Lung microvascular endothelial cell (primary cell): ENCODE measurements at places on chromosomes 11 and 22. TPM values are rescaled to one million over a fixed set of nuclear protein-coding genes. Genes with fewer than 3 reads are reported as not detected.

DNA sequence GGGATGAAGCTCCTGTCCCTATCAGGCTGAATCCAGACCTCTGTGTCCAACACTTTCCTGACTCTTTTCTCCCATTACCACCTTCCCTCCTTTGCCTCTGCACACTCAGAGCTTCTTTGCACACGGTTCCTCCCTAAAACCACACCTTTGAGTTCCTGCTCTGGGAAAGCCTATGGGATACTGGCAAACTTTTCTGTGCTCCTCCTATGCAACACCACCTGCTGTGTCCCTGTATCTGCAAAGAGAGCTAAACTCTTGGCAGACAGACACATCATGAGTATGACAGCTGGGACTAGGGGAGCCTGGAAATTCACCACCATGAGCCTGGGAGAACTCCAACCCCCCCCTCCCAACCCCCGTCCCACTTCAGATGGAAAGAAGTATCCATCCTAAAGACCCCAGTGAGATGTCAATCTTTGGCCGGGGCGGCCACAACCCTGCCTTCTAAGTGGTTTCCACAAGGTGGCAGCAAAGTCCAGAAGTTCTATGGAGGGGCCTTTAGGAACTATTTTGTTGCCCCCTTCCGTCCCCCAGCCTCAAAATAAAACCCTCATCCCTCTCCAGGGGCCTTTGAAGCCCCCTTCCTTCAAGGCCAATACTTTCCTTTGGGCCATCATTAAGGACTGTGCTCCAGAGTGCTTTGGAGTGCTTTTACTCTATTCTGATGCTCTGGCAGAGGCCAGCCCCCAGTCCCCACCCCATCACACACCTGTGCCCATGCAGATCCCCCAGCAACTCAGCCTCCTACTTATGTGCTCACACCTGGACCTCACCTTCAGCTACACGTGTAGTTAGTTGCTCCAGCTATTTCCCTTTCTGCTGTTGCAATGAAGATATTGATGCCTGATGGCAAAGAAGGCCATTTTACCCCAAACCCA lies 19.4 kb downstream of the HTR3A start:
- peak; percentile 11 for DNase-seq

- no peak for DNase-seq
These were observed 151.0 kb upstream of the B3GAT1 start for GRCh38 chr11:134562941-134563471.

BARX2 gene
- not detected in 2 replicates for total RNA-seq

GRCh38 chr11:92556431-92556830 lies 331.8 kb downstream of the FAT3 start:
- DNase-seq = no peak

DNA sequence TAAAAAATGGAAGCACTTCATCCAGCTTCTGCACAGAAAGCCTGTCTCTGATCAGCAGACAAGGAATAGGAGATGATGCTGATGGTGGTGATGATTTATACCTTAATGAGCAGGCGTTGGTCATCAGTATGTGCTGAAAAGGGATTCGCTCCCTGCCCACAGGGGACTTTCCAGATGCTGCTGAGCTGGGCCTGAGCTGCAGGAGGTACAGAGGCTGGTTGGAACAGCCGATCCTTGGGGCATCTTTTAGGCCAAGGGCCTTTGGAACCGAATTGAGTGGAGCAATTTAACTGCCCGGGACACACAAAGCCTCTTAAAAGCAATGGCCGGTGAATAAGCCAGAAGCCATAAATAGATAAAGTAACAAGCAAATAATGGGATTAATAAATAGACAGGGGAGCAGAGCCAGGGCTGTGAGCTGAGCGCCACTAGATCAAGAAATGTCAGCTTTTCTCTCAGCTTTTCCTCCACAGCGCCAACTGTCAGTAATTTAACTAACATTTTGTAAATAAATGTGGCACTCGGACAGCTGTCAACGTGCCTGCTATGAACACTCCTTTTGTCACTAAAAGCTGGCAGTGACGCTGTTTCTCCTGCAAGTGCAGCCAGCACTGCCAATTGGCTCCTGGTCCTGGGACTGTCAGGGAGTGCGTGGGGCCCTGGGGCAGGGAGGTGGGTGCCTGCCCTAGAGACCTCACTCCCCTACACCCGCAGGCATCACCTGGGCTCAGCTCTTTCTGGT lies 562.3 kb downstream of the NTM start:
- no peak for DNase-seq

RNF141 gene
- 41.2 and 49.0 TPM in 2 replicates for total RNA-seq

- no peak for DNase-seq
These were observed 112.7 kb downstream of the FAR1 start for GRCh38 chr11:13781153-13781552.

GRCh38 chr11:3231550-3231850 lies 717 bp downstream of the MRGPRE start:
- DNase-seq = no peak

TENM4 gene
- total RNA-seq = under 0.01 TPM in 1 of 2 replicates, not detected in the other

- no peak for DNase-seq
These were observed 40.9 kb upstream of the MYEOV start for GRCh38 chr11:69253028-69253427.

NECTIN1 gene
- 2.2 and 4.1 TPM in 2 replicates for total RNA-seq

DNA sequence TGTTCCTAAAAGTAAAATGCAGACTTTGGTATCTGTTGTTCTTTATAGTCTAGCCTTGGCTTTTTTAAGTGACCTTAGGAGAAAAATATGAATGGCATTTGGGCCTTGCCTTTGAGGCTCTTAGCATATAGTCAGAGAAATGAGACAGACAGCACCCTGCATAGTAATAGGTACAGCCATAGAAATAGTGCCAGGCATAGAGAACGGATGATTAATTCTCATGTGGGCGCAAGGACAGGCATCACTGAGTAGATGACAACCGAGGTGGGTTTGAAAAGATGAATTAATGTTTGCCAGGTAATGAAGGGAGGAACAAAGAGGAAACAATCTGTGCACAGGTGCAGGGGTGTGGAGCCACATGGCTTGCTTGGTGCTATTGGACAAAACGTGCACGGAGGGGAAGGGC lies 90.5 kb downstream of the BMAL1 start:
- DNase-seq = no peak

DNA sequence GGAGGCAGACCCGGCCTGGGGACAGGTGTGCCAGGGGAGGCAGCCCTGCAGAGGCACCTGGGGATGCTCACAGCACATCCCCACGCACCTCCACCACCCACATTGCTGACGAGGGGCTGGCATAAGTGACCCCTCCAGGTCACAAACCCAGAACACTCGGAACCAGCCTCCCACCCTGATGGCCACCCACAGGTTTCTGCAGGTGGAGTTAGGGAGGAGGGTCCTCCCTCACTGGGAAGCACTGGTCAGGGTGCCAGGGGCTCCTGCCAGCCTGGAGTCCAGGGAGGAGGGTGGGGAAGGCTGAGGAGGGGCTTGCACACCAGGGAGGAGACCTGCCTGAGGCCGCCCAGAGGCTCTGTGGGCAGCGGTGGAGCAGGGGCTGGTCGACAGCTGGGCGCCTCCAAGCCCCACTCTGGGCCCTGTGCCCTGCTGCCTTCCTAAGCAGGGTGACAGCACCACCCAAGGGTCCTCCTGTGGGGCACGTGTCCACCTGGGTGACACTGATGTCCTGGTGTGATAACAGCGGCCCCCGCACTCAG lies 51.0 kb upstream of the CARS1 start:
- no peak for DNase-seq

GRCh38 chr11:132256528-132257279 lies 886.3 kb downstream of the NTM start:
- no peak for DNase-seq

LRRC55 gene
- total RNA-seq = under 0.01 TPM in 2 replicates

CTSF gene
- 18.5 and 49.6 TPM in 2 replicates for total RNA-seq

DNA sequence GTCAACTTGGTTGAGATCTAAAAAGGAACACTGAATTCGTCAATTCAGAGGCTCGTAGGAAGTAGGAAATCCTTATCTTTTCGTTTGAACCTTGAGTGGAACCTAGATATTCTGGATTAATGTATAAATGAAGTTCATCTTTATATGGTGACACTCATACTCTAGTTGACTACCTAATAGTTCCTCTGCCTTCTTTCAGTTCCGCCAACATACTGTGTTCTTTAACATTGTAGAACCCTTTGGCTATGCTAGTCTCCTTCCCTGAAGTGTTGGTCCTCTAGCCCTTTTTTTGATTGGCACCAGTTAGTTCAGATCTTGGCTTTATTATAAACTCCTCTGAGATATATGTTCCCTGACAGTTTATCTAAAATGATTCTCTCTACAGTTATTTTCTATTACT lies 1.5 kb downstream of the ATM start:
- no peak for DNase-seq

DNA sequence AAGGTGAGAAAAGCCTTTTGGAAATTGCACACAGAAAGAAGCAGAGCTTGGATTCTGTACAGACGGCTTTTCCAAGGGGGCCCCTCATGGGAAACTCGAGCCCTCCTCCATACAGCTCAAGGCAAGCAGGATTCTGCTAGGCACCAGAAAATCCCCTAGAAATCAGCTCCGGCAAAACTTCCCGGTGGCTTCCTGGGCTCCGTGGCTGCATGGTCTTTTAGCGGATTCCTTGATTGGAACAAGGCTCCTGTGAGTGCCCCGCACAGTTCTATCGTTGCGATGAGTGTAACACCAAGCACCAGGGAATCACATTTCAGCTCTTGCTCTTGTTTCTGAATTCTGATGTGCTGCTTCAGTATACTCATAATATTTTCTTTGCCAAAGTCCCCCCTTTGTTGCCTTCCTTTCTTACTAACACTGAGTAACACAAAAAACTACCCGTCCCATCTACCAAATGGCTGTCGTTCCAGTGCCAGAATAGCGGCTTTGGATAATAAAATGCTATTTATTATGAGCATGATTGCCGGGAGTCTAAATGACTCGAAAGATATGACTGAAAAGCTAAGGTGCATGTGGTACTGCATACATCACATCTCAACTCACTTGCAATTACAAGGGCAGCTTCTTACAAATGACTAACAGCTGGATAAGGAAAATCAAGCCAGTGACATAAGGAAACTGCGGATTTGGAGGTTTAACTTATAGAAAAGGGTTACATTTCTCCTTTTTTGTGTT lies 494.1 kb downstream of the DLG2 start:
- DNase-seq = no peak

- DNase-seq = peak; percentile 5
These were observed 135.2 kb downstream of the TTC28 start for GRCh38 chr22:28544431-28544868.

GRCh38 chr11:96342014-96342960 lies 708 bp downstream of the MAML2 start:
- peak; percentile 49 for DNase-seq

UPK3A gene
- total RNA-seq = not detected in 2 replicates
